GM13977 (cell line): ENCODE measurements at places on chromosomes 11 and 22.

DNA sequence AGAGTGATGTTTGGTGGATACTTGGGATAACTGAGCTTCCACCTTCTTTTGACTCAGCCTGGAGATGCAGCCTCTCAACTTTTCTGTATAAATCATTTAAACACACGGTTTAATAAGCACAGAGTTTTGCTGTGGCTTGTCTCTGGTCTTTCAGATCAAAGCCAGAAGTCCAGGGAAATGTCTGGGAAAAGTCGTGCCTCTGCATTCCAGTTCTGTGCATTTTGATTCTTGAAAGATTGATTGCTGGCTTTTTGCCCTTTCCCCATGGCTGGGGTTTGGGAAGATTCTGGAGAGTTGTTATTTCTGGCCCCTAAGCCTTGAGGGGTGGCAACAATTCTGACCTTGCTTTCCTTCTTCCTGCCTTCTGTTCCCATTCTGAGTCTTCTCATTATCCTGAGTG, 154.1 kb downstream of the COMMD9 start:
- DNase-seq, result no peak

- DNase-seq, result no peak
These were observed 24.1 kb downstream of the MS4A10 start for GRCh38 chr11:60809249-60809648.

DNA sequence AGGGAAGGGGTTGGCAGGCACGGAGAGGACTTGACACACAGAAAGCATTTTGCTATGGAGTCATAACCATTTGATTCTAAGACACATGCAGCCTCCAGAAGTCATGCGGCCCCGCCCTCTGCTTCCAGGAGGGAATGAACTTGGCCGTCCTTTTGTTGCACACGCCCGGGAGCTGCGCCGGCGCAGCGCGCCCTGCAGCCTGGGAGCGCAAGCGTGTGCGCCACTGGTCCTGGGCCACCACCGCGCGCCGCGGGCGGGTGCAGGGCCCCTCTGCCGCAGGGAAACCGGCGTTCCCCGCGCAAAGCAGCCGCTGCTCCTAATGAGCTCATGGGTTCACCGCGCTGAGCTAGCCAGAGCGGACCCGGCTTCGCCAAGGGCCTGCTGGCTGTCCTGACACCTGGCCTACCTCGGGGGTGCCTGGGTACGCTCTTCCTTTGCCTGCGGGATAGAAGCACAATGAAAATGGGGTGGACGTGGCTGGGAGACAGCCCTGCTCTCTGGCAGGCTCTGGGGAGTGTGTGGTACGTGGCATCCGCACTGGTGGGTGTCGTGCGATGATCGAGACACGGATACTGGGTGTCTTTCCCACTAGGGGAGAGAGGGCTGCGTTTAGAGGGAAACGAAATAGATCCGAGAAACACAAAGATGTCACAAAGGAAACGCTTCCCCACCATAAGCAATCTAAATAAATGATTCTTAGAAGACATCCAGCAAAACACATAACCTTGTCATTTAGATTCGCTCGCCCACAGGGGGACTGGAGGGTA, 669 bp downstream of the MICAL3 start:
- DNase-seq, result peak; percentile 79

- DNase-seq, result no peak
These were observed 11.1 kb upstream of the OSM start for GRCh38 chr22:30277547-30278344.
